ENCODE measurements at places on chromosomes 16 and 17.

- DNase-seq, result no peak
Observed at GRCh38 chr17:77706938-77707337, 251.6 kb upstream of the TNRC6C start.

- peak; percentile 86 for DNase-seq
Observed at GRCh38 chr17:40358323-40359038, 6.1 kb downstream of the GJD3 start.

DNA sequence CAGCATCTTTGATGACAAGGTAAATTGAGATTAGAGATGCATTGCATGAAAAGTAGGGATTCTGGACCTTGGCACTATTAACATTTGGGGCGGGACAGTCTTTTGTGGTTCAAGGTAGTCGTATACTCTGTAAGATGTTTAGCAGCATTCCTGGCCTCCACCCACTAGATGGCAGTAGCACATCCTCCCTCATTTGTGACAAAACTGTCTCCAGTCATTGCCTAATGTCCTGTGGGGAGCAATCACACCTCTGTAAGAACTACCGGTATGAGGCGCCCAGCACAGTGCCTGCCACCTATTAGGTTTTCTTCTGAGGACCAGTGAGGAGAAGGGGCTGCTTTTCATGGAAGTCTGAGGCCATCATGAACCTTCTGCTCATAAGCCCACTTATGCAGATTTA lies 180.8 kb downstream of the RBFOX1 start:
- DNase-seq, result no peak

DNA sequence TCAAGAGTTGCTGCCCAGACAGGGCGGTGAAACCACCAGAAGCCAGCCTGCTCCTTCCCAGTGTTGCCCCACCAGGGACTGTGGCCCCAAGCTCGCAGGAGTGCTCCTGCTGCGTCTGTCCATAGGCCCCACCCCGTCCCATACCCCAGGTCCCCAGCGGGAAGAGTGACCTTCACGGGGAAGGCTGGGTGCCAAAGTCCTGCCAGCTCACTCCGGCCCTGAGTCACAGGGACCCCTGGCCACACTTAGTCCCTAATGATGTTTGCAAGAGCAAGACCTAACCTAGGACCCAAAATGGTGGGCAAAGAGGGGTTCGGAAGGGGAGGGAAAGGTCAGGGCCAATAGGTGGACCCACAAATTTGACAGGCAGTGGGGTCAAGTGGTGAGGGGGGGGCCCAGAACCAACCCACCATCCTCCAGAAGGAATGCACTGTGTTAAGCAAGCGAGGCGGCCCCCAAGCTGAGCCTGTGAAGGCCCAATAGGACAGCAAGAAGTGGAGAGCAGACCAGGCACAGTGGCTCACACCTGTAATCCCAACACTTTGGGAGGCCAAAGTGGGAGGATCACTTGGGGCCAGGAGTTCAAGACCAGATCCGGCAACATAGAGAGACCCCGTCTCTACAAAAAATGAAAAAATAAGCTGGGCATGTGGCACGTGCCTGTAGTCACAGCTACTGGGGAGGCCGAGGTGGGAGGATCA lies 3.3 kb downstream of the DOK4 start:
- DNase-seq, result no peak

DNA sequence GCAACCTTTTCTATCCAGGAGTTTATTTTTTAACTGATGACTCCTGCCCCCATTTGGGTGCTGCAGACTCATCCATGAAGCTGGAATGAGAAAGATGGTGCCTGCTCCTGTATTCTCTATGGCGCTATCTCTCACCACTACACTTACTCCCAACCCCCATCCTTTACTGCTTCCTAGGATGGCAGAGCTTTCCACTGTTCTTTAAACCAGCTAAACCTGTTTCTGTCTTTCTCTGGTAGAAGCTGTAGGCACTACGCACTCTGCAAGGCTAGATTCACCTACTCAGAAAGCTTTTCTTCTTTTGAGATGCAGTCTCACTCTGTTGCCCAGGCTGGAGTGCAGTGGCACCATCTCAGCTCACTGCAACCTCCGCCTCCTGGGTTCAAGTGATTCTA lies 47.0 kb downstream of the ADAMTS18 start:
- no peak for DNase-seq

GRCh38 chr16:12752159-12752558 lies 51.5 kb downstream of the CPPED1 start:
- no peak for DNase-seq

- DNase-seq, result no peak
Observed at GRCh38 chr16:90004577-90004976, 14.7 kb downstream of the DBNDD1 start.

DNA sequence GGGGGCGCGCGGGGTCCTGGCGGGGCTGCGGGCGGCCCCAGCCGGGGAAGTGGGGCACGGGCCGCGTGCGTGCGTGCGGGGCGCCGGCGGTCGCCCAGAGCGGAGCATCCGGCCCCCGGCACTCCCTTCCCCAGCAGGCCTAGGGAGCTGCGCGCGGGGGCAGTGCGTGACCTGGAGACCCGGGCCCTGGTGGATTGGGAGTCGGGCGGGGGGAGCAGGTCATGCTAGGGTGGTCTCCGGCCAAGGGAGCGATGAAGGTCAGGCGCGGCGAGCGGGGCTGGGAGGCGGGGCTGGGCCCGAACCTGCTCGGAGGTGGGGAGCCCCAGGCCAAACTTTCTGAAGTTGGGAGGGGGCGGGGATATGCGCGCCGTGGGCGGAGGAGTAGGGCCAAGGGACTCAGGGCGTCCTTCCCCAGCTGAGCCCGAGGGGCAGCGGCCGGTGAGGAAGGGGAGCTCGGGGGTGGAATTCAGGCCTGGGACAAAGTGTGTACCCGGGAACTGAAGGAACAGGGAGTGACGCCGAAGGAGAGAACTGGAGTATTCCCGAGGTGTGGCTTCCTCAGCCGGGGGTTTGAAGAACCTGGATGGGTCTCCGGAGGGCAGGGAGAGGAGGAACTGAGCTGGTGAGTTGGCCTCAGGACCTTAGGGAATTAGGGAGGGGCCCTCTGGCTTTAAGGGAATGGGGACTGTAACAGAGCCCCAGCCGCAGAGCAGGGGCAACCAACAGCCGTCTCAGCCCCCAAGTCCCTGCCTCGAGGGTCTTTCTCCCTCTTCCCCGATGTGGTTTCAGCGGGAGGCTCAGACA lies 589 bp downstream of the XYLT2 start:
- no peak for DNase-seq

GRCh38 chr17:55444471-55445441 lies 23.1 kb upstream of the MMD start:
- no peak for DNase-seq

GRCh38 chr17:21453144-21453898 lies 77.2 kb downstream of the KCNJ12 start:
- DNase-seq, result no peak

DNA sequence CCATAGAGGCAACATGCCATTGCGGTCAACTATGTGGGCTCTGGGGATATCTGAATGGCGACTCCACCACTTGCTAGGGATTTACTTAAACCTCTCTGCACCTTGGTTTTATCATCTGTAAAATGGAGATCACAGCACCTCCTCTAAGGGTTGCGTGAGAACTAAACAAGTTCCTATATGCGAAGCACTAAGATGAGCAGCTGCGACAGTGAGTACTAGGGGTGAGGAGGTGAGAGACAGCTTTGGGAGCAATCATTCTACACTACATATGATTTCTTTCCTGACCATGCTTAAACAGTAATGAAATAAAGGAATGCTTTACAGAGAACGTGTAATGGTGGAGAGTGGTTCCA lies 61.4 kb downstream of the CREBBP start:
- DNase-seq, result no peak

GRCh38 chr17:62657145-62657665 lies 29.7 kb downstream of the MRC2 start:
- no peak for DNase-seq

- DNase-seq, result no peak
Observed at GRCh38 chr17:68865584-68865983, 89.6 kb downstream of the ABCA8 start.
